ENCODE measurements at places on chromosomes 16 and 17.

DNA sequence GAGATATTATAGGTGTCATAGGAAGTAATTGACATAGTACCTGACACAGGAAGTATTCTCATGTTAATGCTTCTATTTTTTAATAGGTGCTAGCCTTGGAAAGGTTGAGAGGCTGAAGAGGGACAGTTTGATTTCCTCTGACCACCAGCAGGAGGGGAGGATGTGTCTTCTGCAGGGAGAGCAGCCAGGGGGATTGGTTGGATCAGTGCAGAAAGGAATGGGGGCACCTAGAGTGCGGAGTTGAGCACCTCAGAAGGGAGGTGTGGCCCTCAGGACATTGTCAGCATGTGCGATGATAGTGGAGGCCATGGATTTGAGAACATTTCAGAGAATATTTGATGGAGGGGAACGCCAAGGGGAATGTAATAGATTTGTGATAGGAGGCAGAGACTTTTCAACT lies 23.4 kb downstream of the HAPSTR1 start:
- no peak for DNase-seq

GRCh38 chr17:77266891-77267341 lies 126.1 kb downstream of the SEC14L1 start:
- no peak for DNase-seq

- no peak for DNase-seq
Measured at GRCh38 chr16:280991-281659, 734 bp downstream of the ARHGDIG start.

GRCh38 chr17:66799849-66800537 lies 34.9 kb upstream of the CACNG5 start:
- DNase-seq = no peak

DNA sequence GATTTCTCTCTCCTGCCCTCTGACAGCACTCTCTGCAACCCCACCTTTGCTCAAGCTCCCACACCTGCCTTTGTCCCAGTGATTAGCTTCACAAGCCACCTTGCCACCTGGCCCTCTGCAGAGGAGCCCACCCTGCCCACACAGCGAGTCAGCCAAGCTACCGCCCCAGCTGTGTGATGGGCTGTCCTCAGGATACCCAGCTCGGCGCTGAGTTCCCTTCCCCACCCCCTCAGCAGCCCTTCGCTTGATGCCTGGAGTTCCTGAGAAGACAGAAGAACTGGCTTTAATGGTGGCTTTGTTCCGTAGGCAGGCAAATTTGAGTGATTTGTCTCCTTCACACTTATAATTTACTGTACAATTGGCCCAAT lies 266.4 kb downstream of the CBLN1 start:
- no peak for DNase-seq

DNA sequence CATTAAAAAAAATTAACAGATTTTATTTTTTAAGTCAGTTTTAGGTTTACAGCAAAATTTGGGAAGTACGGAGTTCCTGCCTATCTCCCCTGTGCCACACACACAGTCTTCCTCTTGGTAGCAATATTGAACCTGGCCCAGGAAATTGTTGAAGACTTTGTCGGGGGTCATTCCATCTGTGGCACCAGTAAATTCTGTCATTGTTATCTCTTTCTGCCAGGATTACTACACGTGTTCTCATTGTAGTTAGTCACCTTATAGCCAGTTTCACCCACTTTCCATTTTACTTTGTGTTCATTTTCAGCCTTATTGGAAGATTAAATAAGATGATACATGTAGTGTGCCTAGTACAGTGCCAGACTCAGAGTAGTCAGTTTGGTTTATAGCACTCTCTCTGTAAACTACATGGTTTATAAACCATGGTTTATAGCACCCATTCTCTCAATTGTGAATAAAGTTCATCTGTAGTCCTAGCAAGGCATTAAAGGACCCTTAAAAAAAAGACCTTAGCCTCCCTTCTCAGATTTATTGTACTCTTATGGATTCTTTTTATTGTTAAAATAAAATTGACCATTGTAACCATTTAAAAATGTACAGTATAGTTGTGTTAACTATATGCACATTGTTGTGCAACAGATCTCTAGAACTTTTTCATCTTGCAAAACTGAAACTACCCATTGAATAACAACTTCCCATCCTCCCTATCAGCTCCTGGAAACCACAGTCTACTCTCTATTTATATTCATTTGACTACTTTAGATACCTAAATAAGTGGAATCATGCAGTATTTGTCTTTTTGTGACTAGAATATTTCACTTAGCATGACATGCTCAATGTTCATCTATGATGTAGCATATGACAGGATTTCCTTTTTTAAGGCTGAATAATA lies 36.1 kb downstream of the NLK start:
- DNase-seq = no peak

DNA sequence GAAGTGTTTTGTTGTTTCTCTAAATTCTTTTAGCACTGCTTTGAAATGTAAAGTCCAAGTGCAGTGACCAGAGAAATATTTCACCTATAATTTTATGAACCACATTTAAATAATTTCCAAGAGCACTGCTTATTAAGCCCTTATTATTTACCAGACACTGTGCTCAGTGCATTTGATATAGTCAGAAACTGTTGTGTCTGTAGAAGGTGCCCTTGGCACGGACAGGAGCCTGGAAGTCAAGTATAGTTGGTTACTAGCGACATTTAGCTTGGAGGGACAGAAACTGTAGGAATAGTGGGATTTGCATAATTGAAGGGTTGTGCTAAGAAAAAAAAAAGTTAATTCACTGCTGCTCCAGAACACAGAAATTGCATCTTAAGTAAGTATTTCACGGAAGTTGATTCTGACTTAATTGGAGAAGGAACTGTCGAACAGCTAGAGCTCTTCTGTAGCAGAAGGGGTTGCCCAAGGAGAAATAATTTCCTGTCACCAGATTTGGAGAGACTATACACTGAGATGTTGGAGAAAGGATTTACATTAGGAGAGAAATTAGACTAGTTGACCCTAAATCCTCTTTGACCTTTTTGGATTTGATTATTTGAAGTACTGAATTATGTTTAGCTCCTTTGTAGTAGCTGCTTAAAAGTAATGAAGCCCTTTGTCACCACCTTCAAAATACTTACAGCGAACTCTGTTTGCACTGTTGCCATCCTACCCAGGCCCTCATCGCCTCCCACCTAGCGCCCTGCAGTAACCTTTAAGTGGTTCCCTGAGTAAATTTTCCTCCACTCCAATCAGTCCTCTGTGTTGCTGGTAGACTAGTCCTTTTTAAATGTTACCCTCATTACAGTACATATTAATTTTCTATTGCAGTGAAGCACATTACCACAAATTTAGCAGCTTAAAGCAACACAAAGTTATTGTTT lies 25.6 kb downstream of the COX10 start:
- no peak for DNase-seq

- no peak for DNase-seq
Measured at GRCh38 chr17:31293581-31293980, 3.5 kb downstream of the OMG start.

- no peak for DNase-seq
Measured at GRCh38 chr16:49528866-49529288, 155.3 kb downstream of the C16orf78 start.

DNA sequence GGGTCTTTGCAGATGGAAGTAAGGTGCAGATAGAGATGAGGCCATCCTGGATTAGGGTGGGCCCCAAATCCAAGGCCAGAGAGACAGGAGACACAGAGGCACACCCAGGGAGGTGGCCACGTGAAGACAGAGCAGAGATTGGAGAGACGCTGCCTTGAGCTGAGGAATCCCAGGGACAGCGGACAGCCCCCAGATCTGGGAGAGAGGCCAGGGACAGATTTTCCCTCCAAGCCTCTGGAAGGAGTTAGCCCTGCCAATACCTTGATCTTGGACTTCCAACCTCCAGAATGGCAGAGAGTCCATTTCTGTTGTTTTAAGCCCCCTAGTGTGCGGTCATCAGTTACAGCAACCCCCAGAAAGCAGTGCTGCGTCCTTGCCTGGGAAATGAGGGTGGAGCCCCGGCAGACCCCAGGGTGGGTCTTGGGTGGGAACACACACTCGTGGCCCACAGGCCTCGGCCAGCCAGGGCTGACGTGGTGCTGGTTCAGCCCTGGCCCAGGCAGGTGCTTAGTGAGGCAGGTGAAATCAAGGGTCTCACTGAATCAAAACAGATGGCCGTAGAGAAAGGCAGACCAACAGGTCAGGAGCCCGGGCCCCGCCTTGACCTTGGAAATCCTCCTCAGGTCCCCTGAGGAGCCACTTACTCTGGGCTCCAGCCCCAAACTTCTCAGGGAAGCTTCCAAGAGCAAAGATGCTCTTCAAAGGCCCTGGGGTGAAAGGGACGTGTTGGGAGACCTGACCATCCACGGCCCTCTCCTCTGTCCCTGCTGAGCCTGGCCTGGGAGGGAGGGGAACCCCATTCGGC lies 169.3 kb downstream of the RBFOX3 start:
- DNase-seq = no peak

DNA sequence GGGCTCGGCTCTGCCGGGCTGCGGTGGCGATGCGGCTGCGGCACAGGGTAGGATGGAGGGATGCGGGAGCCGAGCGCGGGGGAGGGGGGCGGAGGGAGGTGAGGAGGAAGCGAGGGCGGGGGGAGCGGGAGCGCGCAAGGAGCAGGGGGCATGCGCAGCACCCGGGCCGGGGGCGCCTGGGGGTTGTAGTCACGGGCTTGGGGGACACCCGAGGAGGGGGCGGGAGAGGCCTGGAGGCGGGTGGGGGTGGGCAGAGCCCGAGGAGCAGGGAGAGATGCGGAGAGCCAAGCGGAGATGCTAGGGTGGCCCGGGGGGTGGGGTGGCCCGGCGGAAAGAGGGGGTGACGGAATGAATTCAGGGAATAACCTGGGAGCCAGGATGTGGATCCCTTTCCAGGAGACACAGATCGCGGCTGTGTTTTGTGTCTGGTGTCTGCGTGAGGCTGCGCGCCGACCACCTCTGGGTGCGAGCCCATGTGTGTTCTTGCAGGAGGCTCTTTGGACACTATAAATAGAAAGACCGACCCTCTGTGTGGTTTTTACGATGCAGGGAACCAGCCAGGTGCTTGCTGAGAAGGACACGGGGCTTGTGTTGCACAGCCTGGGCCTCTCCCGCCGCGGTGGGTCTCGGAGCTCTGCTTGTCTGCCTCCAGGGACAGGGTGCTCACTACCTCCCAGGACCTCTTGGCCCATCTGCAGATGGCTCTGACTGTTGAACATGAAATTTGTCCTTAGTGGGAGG lies at the start of gene STX1B:
Gene STX1B (minus strand): TSS at position 54 of the 741 bp plus-strand sequence. CDS start 242 bp downstream, outside the sequence.
- peak; percentile 6 for DNase-seq

DNA sequence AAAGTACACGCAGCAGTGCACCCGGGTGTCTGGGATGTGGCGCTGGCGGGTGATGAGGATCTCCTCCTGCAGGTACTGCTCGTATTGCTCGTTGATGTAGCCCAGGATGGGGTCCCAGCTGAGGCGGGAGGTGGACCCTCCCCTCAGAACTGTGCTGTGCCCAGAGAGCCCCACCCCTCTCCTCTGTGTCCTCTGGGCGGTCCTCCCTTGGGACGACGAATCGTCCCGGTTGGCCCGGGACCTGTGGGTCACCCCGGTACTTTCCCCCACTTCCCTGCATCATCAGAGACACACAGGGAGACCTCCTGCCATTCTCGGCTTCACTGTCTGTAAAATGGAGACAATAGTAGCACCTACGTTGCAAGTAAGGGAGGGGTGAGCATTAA lies 4.2 kb downstream of the SEPTIN12 start:
- no peak for DNase-seq

GRCh38 chr16:21727344-21727743 lies 63.6 kb downstream of the OTOA start:
- no peak for DNase-seq

GRCh38 chr16:35795361-35796029 lies 2336.1 kb downstream of the TP53TG3F start:
- no peak for DNase-seq

- no peak for DNase-seq
Measured at GRCh38 chr16:51084074-51084928, 66.8 kb downstream of the SALL1 start.

- DNase-seq = no peak
Measured at GRCh38 chr16:16881814-16882213, 502.9 kb downstream of the NPIPA7 start.

- no peak for DNase-seq
Measured at GRCh38 chr16:66594739-66595138, 9.8 kb upstream of the CMTM3 start.

DNA sequence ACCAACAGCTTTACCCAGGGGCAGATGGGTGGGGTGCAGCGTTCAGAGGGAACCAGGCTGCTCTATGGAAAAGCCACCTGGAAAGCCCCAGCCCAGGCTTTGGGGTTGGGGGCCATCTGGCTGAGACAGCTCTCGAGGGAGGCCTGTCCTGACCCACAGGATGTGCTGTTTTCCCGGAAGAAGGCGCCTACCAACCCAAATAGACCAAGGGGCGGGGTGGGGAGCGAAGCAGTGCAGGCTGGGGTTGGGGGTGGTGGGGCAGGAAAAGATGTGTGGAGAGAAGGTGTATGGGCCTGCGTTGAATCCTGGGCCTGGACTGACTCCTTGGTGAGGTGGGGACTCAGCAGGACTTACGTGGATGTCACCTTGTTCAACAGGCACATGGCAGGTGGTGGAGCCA lies 87.9 kb downstream of the N4BP1 start:
- DNase-seq = no peak

GRCh38 chr17:82215095-82215971 lies 2.7 kb upstream of the CCDC57 start:
- no peak for DNase-seq

GRCh38 chr16:1650131-1650530 lies 27.9 kb upstream of the JPT2 start:
- DNase-seq = no peak

GRCh38 chr17:59178266-59178985 lies 22.9 kb downstream of the PRR11 start:
- DNase-seq = no peak

DNA sequence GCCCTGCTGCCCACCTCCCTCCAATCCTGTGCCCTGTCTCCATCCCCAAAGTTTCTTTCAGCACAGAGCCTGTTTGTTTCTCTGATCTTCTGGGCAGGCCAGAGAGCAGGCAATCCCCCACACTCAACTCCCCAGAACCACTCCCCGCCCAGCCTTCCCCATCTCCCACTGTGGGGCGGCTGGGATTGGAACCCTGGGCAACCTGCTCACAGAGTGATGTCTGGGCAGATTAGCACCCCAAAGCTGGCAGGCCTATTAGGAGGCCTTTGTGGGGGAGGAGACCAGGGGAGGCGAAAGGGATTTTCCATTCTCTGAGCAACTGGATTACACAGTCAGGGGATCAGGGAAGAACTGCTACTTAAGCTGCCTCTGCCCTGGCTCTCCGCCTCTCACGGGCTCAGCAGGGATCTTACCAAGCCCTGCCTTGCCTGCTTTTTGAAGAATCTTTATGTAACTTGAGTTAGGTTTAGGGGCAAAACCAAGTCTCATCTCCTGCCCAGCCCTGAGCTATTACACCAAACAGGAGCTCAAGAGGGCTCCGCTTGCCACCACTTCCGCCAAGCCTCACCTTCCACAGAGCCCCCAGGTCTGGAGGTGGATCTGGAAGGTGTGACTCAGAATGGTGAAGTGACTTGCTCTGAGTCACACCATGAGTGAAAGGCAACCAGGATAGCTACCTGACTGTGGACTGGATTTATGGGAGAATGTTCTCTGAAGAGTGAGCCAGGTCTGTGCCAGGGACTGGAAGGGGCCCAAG lies 16.0 kb upstream of the LHX1 start:
- no peak for DNase-seq

- no peak for DNase-seq
Measured at GRCh38 chr17:49016775-49017463, 19.7 kb downstream of the IGF2BP1 start.

GRCh38 chr16:85761861-85762260 lies 11.0 kb upstream of the C16orf74 start:
- DNase-seq = no peak

GRCh38 chr17:80624864-80625263 lies 80.2 kb downstream of the RPTOR start:
- no peak for DNase-seq

- DNase-seq = peak; percentile 16
Measured at GRCh38 chr17:16415031-16415924, at the start of gene TRPV2. Gene TRPV2 (plus strand): TSS chr17:16415571. CDS start chr17:16417669, 2,098 bp downstream.

Measured in effector memory CD4-positive, alpha-beta T cell (primary cell).